D341Med (cell line): ENCODE measurements at places on chromosomes 7 and 10.

- no peak for DNase-seq
These were observed 168.5 kb upstream of the TCERG1L start for GRCh38 chr10:131480066-131480465.

DNA sequence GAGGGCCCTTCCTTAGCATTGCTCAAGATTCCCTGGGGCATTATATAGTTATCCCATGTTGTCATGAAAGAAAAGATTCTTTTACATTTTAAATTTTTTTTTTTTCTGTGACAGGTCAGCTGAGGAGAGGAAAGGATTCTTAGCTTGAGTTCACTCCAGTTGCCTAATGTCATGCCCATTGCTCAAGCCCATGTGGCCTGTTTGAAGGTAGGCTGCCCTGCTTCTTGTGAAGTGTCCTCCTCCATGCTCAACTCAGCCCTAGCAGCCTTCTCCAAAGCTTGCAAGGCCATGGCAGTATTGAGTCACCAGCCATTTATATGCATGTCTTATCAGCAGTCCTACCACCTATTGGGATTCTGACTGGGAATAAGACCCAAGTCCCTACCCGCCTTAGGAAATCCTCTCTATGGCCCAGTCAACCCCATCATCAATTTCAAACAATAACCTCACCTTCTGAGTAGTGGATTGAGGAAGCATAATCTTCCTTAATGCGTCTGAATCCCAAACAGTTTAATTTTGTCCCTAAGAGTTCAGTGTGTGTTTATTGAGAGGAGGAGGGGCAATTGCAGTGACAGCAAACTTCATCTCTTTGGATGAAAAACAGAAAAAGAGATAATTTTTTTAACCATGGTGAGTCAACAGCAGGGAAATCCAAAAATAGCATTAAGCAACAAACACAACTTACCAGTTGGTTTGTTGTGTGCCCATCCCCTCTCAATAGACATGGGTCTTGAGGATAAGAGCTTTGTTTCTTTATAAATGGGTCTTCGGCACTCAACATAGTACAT is 38.6 kb upstream of the WASL start:
- no peak for DNase-seq

DNA sequence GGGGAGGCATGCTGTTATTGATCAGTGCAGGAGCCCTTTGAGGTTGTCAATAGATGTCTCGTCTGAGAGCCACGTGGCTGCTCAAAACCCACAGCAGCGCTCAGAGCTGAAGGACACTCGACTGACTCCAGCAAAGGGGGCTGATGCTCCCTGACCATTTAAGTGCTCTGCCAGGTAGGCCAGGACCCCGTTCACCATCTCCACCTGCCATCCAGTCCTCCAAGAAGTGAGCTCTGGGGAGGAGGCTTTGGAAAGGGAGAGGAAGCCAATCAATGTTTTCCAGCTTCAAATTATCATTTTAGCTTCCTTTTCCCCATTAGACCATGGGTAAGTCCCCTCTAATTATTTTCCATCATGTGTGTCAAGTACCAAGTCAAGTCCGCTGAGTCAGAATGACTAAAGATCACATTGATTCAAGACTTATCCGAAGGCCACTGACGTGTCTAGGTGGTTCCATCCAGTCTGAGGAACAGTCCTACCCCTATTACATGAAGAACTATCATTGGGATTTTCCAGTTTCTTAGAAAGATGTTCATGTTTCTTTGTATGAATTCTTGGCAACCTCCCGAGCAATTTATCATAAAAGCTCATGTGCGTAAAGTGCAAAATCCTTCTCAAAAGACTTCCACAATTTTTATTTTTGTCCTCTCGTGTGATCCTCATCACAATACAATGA is 302.6 kb upstream of the LYZL1 start:
- DNase-seq: no peak

GRCh38 chr7:41629711-41630111 is 73.2 kb downstream of the INHBA start:
- DNase-seq: no peak

- peak; percentile 9 for DNase-seq
These were observed 60.2 kb upstream of the DDC start for GRCh38 chr7:50625360-50625759.

GRCh38 chr7:121313793-121314676 is 14.8 kb upstream of the WNT16 start:
- peak; percentile 51 for DNase-seq

DNA sequence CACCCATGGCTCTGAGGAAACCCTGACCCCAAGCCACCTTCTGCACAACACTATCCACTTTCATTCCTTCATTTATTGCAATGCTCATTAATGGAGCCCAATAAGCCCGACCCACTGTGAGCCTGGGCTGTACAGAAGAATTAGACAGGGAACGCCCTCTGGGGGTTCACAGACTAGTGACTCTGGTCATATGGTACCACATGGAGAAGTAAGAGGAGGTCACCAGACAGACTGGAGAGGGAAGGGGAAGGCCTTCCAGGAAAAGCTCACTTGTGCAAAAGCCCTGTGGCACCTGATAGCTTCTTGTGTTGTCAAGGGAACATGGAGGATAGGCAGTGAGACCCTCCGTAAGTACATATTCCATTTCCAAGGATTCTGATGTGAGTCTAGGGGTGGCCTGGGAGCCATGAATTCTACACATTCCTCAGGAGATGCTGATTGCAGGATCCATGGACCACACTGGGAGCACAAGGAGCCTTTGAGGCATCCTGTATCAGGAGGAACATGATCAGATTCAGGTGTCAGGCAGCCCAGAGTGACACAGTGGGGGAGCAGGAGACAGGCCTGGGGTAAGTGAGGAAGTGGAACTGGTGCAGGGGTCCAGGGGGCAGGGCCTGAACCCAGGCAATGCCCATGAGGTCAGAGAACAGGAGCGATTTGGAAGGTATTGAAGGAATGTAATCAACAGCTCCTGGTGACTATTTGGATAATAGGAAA is 19.9 kb downstream of the TMEM72 start:
- peak; percentile 8 for DNase-seq

GRCh38 chr7:155973451-155973997 is 161.3 kb upstream of the SHH start:
- no peak for DNase-seq

DNA sequence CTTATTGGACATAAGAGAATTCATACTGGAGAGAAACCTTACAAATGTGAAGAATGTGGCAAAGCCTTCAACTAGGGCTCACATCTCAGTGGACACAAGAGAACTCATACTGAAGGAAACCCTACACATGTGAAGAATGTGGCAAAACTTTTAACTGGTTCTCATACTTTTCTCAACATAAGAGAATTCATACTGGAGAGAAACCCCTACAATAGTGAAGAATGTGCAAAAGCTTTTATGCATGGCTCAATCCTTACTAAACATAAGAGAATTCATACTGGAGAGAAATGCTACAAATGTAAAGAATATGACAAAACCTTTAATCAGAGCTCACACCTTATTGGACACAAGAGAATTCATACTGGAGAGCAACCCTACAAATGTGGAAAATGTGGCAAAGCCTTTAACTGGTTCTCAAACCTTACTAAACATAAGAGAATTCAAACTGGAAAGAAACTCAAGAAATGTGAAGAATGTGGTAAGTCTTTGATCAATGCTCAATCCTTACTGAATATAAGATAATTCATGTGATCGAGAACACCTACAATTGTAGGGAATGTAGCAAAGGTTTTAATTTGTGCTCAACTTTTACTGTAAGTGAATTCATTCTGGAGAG is 121.8 kb upstream of the ZNF722 start:
- no peak for DNase-seq
